ENCODE measurements at places on chromosomes 3 and 15.

- no peak for DNase-seq
Measured at GRCh38 chr3:158103081-158103886, 2.9 kb downstream of the SHOX2 start.

DNA sequence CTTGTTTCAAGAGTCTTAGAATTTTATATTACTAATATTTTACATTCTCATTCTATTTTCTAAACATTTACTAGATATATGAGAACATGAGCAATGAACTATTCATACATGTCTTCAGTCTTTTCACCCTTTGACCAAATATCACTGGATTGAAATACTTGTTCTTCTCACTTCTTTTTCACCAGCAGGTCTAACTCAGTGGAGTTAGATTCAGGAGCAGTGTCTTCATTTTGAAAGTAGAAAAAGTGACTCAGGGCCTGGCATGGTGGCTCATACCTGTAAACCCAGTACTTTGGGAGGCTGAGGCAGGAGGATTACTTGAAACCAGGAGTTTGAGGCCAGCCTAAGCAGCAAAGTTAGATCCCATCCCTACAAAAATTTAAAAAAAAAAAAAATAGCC, 70.8 kb downstream of the USP13 start:
- no peak for DNase-seq

GRCh38 chr3:143506190-143506589, 342.1 kb downstream of the SLC9A9 start:
- DNase-seq = no peak

GRCh38 chr3:99918715-99919114, 101.1 kb downstream of the CMSS1 start:
- DNase-seq = no peak

- no peak for DNase-seq
Measured at GRCh38 chr3:16509721-16510619, 3.5 kb downstream of the RFTN1 start.

DNA sequence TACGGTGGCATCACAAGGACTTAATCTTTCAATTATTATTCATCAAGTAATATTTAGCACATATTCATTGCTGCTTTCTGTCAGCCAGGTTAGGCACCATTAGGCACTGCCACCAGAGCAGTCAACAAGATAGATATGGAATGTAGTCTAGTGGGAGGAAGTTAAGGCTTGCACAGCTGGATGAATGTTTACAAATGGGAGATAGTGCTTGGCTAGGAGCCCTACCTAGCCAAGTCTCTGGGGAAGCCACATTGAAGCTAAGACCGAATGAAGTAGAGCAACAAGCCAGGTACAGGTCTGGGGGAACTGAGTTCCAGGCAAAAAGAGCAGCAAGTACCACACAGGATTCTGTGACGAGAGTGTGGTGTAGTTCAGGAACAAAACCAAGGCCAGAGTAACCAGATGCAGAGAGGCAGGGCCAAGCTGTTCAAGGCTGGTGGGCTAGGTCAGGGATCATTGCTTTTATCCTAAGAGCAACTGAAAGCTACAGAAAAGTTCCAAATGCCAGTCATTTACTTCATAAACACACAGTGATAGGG, 33.4 kb upstream of the SCAANT1 start:
- DNase-seq = no peak

- no peak for DNase-seq
Measured at GRCh38 chr3:172931746-172932285, 181.3 kb downstream of the ECT2 start.

DNA sequence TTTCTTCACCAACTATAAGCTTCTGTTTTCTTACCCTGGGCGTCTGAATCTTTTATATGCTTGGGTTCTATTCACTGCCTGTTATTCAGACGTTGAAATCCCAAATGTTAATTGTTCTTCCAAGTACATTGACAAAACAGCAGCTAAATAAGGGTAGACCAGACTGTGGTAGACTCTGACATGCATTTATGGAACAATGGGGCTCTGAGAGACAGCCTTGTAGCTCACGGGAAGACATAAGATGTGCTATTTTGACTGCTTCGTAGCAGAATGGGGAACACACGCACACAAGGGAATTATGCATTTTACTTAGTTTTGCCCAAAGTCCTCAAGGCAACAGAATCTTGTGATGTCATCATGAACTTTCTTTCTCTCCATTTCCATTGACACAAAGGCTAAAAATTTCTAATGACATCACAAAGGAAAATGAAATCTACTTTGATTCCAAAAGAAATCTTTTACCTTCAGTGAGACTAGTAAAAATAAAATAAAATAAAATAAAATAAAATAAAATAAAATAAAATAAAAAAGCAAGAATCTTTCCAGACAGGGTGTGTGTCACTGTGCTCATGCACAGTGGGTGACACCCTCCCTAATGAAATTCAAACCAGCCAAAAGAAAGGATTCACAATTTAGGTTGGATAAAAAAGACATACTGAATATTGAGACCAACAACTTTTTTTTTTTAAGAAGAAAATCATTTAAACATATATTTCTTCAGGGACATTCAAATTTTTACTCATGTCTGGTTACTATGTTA, 346.6 kb downstream of the ZBTB20 start:
- no peak for DNase-seq

All from stimulated activated CD8-positive, alpha-beta memory T cell treated with anti-CD3 and anti-CD28 coated beads, Interleukin-7, amount 100 ng/mL, for 1 hour (primary cell).